ENCODE measurements at places on chromosomes 16 and 17. TPM values are rescaled to one million over a fixed set of nuclear protein-coding genes. Genes with fewer than 3 reads are reported as not detected.

Gene CCNF
- 2.6 TPM for total RNA-seq

Gene SOST
- total RNA-seq, result not detected

Gene HOXB9
- total RNA-seq, result 0.09 TPM

Gene CRISPLD2
- 385 TPM for total RNA-seq

Gene SSTR5
- total RNA-seq, result not detected

Gene OSGIN1
- 5.9 TPM for total RNA-seq
